ENCODE measurements at places on chromosomes 7 and 10.

GRCh38 chr10:76887223-76888010 is 750.2 kb downstream of the KCNMA1 start:
- no peak for DNase-seq

DNA sequence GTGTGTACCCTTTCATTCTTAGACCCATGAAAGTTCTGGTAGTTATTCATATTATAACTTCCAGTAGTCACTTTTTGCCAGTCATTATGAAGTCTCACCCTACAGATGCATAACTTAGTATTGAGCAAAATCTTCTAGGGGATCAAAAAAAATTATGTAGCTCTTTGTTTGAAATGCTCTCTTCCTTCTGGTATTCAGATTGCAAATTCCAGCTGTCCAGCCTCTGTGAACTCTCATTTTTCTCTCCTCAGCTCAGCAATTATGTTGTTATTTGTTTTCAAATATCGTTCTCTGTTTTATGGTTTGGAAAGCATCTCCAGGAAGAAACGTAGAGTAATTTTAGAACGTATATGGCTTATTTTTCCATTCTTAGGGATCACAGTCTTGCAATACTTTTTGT is 442.5 kb downstream of the SEMA3D start:
- DNase-seq: no peak

DNA sequence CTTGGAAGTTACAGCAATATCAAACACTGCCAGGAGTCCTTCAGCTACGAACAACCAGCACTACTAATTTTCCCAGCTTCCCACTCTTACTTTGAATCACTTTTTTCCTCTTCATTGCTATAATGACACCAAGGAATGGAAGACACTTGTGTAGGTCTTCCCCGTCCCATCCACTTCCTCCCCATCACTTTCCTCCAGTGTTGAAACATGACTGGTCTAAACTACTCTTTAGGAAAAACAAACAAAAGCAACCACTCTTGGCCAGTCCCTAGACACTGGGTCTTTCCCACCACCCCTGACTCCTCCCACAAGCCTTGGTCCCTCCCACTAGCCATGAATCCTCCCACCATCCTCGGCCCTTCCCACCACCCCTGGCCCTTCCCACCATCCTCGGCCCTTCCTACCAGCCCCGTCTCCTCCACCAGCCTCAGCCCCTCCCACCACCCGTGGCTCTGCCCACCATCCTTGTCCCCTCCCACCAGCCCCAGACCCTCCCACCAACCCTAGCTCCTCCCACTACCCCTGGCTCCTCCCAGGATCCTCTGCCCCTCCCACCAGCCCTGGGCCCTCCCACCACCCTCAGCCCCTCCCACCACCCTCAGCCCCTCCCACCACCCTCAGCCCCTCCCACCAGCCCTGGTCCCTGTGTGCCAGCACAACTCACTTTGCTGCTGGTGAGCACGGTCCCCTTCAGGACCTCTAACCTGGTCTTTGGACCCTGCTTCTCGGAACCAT is 68.5 kb downstream of the CXCL12 start:
- DNase-seq: no peak

GRCh38 chr10:17599089-17599488 is 18.1 kb downstream of the HACD1 start:
- DNase-seq: no peak

GRCh38 chr10:129755621-129756020 is 208.5 kb downstream of the EBF3 start:
- no peak for DNase-seq

- no peak for DNase-seq
These were observed 95.0 kb upstream of the SDK1 start for GRCh38 chr7:3206101-3206500.

GRCh38 chr10:117938104-117938503 is 108.6 kb downstream of the RAB11FIP2 start:
- DNase-seq: no peak

GRCh38 chr7:102472126-102473041 is 6.3 kb downstream of the POLR2J start:
- DNase-seq: no peak

GRCh38 chr10:99582255-99582770 is 37.9 kb downstream of the SLC25A28 start:
- no peak for DNase-seq

GRCh38 chr7:92633211-92633906 is 43.2 kb upstream of the FAM133B start:
- DNase-seq: peak; percentile 87

Measured in fibroblast of skin of left quadriceps (primary cell).